NCI-H187 (cell line): ENCODE measurements at places on chromosomes 2 and 18.

GRCh38 chr18:37432436-37433195 lies 133.0 kb downstream of the CELF4 start:
- DNase-seq, result no peak

- DNase-seq, result no peak
Measured at GRCh38 chr18:80145196-80145804, 36.2 kb downstream of the ADNP2 start.

DNA sequence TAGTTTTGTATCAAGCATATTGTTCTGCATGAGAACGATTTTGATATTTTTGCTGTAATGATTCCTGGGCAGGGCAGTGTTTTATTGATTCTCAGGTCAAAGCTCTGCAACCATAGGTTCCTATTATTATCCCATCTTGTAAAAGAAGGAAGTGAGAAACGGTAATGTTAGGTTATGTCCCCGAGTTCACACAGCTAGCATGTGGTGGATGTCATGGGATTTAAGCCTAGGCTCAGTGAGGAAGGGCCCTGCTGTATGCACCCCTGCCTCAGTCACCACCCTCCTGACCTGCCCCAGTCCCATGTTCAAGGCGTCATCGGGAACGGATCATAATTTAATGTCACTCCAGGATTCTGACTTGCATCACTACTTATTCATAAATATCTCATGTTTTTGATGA lies 10.7 kb downstream of the ACP1 start:
- no peak for DNase-seq

- DNase-seq, result no peak
Measured at GRCh38 chr2:75055142-75055819, 96.8 kb downstream of the POLE4 start.

DNA sequence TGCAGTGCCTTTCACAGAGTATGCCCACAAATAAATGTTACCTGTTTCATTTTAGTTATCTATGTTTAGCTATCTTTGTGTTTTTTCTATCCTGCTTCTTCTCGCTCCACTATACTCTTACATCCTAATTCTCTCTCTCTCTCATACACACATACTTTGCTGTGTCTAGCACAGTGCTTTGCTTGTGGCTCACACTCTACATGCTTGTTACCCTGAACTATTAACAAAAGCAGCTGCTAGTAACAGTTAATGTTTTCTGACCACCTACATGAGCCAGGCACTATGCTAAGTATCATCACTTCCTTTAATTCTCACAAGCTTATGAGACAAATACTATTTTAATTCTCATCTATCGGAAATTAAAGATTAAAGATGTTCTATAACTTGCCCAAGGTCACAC lies 390.5 kb upstream of the HNRNPA3 start:
- no peak for DNase-seq

- no peak for DNase-seq
Measured at GRCh38 chr2:85852937-85853498, 35.8 kb downstream of the ST3GAL5 start.

DNA sequence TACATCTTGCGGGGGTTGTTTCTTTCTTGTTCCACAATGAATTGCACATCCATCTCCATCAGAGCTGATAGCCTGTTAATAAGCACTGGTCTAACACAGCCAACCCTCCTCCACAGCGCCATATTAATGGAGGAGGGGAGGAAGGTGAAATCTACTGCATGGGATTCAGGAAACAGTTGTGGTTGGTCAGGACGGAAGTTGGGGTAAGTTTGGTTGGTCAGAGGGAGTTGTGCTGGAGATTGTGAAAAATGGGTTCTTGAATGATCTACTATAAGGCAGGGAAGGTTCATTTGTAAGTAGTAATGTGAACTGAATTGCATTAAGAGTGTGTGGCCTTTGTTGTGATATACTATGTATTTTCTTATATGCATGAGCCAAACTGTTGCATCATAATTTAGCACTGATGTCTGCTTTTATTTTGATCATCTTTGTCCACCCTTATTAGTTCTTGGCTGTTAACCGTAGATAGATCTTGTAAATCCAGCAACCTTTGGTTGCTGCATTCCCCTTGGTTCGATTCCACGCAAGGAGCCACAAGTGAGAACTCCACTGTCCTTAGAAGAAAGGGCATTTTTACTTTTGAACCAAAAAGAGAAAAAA lies 150.6 kb upstream of the MAPRE2 start:
- DNase-seq, result no peak

- DNase-seq, result no peak
Measured at GRCh38 chr2:146119586-146119985, 1599.7 kb upstream of the ZEB2 start.
